Central memory CD4-positive, alpha-beta T cell (primary cell): ENCODE measurements at places on chromosomes 3 and 15.

DNA sequence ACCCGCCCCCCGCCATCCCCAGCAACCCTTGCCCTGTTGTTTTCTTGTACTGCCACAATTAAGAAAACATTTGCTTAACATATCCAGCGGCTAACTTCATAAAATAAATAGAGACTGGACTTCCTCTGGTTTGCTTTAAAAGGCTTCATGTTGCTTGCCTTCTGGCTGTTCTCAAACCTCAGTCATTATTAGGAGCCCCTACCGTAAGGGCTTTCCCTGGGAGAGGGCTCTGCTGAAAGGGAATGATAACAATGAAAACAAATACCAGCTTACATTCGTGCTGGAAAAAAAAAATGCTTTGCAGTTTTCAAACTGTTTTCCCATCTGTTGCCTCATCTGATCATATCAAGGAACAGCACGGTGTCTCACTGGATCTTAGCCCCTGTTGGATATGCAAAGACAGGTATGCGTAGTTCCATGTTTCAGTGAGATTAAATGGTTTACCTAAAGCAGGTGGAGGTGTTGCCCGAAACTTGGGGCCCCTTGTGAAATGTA is 77.2 kb upstream of the VGLL4 start:
- DNase-seq, result no peak

DNA sequence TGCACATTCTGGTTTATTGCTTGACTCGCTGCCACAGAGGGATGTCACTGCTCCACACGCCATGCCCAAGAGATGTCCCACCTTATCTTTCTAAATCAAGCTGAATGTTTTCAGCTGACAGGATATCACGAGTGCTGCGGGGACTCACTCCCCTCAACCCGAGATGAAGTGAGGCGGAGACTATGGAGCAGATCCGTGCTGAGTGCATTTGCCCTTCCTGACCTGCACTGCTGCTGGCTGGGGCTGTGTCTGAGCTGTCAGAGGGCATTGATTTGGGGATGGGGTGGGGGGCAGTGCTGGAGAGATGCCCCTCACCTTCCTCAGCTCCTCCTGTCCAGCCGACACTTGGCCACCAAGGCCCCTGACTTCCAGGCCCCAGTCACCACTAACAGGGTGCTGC is 40.5 kb upstream of the CSPG4 start:
- no peak for DNase-seq

- no peak for DNase-seq
These were observed 235.9 kb downstream of the GAP43 start for GRCh38 chr3:115859002-115859807.

- no peak for DNase-seq
These were observed 1215.2 kb downstream of the SI start for GRCh38 chr3:163863146-163863545.

DNA sequence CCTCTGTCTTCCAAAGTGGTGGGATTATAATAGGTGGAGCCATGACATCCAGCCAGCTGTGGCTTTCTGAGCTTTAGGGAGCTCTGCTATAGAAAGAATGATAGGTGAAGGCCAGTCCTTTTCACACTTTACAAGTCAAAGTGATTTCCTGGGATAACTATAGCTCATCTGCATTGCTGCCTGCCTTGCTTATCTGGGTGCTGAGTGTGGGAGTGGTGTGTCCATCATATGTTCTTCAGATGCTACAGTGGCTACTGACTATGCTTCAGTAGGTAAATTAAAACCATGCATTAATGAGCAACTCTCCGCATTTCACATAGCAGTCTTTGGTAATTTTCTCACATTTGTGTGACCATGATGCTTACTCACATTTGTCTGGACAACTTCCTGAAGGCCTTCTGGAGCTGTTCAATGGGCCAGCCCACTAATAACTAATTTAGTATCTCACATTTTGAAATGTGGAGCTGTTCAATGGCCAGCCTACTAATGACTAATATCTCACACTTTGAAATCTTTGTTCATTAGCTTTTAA is 23.4 kb downstream of the RHOA start:
- no peak for DNase-seq

- no peak for DNase-seq
These were observed 48.6 kb upstream of the TEX264 start for GRCh38 chr3:51622413-51622812.

GRCh38 chr3:177468331-177468730 is 271.0 kb upstream of the TBL1XR1 start:
- DNase-seq, result no peak

GRCh38 chr3:9769426-9770275 is at the start of gene CAMK1:
Gene CAMK1, minus strand, starts transcription at chr3:9769947. Its CDS starts 2,198 bp downstream, at chr3:9767749.
- DNase-seq, result peak; percentile 49

- DNase-seq, result no peak
These were observed 220.0 kb upstream of the GRM7 start for GRCh38 chr3:6640907-6641306.

DNA sequence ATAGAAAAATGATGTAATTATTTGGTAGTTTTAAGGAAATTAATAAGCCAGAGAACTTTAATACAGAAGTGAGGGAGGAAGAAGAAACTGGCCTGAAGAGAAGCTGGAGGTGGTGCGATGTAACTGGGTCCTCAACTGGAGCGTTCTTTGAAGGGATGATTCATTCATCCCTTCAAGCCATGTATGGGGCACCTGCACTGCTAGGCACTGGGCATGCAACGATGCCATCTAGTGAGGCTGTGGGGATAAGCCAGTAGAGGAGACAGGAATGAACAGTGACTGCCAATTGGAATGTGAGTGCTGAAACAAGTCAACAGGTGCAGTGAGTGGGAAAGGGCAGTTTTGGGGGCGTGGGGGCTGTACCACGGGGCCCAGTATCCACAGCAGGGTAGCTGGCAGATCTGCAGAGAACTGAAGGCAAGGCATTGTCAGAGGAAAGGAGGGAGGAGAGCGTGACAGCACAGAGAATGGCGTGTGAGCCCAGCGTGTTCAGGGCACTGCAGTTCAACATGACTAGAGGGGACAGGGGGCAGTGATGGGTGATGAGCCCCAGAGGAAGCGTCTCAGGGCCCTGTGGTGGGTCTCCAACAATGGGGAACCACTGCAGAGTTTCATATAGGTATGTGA is 3.8 kb upstream of the KIF23 start:
- DNase-seq, result no peak

- no peak for DNase-seq
These were observed 80.1 kb downstream of the FEZF2 start for GRCh38 chr3:62293051-62293780.

- DNase-seq, result no peak
These were observed 2.8 kb downstream of the MB21D2 start for GRCh38 chr3:192914848-192915247.

- DNase-seq, result no peak
These were observed 55.7 kb downstream of the OXNAD1 start for GRCh38 chr3:16320711-16321110.

DNA sequence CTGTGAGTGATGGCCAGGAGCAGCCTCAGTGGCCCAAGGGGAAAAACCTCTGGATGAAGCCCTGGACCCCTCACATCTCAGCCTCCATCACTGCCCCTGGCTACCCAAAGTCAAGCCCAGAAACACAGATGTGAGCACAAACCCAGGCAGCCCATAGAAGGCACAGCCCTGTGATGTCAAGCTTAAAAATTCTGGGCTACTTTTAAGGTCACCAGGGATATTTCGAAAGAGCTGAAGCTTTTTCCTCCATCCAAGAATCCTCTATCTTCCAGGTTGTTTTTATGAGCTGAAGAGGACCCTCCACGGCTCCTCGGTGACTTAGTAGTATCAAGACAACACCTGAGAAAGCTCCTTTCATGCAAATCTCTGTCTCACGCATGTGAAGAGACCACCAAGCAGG is 11.5 kb downstream of the LIPC start:
- DNase-seq, result no peak

DNA sequence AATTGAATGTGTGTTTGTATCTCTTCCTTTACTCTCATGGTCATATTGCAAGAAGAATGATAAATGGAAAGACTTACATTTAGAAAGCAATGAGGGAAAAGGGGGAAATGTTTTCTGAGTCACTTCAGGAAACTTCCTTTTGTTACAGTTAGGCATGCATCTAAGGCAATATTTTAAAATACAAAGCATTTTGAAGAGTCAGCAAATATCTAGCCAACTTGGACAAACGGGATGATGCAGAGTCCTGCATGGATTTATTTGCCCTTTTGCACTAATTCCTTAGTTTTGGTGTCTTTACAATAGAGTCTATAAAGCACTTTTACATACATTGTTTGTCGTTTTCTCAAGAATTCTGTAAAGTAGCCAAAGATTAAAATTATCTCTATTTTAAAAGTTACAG is 286.2 kb upstream of the UBE2E2 start:
- DNase-seq, result no peak

DNA sequence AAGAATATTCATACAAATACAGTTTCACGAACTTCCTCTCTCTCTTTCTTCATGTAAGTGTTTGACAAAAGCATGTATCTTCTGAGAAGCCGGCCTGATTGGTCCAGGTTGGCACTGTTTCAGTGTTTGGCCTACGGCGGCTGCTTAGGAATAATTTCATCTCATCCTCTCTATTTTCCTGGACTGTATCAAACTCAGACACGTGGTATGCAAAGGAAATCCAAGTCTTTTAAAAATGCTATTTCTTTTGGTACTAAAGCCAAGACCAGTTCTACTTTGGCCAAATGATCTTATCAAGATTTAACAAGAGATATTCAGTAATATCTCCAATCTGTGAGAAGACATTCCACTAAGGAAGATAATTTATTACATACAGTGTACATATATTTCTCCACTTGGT is 152.8 kb downstream of the TIGIT start:
- DNase-seq, result no peak

DNA sequence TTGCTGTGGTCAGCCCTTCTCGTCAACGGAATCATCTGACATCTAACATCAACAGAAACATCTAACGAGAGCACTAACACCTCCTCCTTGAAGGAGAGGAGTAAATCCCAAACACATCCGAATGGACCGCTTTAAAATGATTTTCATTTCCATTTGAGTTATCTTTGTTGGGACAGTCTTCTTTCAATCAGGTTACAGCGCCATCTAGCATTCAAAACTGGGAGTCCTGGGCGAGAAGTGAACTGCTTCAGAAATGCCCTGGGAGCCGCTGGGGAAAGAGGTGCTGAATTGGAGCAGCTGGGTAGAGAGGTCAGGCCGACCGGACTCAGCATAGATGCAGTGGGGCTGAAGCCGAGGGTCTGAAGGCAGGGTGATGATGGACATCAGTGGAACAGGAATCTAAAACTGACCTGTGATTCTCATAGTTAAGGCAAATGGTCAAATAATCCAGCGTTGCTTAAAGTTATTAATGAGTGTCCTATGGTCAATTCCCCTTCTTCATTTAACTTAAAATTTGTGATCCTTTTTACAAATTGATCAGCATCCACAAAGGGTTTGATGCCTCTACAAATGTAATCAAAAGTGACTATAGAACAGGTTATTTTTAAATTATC is 170.0 kb upstream of the NDN start:
- DNase-seq, result no peak

DNA sequence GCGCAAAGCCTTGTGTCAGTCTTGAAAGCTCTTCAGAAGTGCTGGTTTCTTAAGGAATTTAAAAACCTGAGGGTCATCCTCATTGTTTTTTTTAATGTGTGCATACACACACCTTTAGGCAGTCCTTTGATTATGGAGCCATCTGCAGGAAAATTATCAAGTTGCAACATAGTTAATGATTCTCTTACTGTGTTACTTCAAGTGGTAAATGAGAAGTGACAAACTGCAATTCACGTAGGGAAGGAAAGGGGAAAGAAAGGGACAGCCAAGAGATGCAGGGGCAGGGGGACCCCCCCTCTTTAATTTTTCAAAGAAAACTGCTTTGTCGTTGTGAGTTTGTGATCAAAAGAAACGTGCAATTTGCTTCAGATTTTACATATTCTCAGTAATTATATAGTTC is 162.4 kb upstream of the CGNL1 start:
- DNase-seq, result no peak

DNA sequence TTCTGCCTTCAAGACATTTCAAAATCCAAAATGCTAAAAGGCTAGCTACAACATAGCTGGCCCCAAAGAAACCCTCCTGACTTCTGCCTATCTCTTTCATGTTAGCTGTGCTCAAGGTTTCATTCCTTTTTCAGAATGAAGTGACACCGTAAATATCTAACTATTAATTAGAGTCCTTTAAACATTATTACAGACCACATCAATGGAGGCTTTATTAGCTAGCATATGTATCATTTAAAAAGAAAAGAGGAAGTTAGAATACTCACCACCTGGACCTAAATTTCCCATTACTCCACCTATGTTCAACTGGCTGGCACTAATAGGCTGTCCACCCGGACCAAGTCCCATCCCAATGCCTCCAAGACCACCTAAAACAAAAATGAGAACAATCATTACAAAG is 24.6 kb downstream of the MYEF2 start:
- DNase-seq, result no peak

DNA sequence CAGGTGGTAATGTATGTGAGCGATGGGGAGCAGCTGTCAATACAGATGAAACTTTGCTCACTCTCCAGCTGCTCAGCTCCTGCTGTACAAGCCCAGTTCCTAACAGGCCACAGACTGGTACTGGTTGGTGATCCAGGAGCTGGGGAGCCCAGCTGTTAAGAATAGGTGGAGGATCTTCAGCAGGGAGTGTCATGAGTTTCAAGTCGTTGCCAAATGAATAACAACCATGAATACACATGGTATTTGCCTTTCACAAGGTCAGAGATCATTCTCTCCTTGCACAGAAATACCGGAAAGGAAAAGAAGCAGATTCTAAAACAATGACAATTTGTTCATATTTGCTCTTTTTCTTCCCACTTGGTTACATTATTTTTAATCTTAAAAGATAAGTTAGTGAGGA is 5.1 kb downstream of the PLSCR1 start:
- no peak for DNase-seq

GRCh38 chr15:53525894-53526293 is 233.6 kb downstream of the WDR72 start:
- DNase-seq, result no peak

DNA sequence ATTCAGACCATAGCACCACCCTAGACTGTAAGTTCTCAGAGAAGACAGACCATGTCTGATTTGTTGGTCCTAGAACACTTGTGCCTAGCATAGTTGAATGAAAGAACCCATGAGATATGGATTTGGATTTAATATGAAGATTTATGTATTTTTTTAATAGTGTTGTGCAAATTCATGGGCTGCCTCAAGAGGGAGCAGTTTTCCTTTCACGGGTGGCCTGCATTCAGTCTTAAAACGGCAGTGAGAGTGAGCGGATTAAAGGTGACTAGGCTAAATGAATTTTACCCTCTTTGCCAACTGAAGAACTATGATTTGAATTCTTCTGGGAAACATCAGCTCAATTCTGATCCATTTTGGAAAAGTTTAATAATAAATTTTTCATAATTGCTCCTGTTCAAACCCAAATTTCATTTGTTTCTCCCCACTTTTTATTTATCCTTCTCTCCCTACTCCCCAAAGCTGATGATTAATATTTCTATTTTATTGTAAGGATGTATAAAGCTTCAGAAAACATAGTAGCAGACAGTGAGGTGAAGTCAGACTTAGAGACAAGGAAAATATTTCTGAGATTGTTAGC is 67.3 kb downstream of the MORC1 start:
- DNase-seq, result no peak
